ENCODE measurements at places on chromosomes 2 and 18.
A peak's percentile ranks its signal among the peaks of the same experiment; 100 is the strongest.

DNA sequence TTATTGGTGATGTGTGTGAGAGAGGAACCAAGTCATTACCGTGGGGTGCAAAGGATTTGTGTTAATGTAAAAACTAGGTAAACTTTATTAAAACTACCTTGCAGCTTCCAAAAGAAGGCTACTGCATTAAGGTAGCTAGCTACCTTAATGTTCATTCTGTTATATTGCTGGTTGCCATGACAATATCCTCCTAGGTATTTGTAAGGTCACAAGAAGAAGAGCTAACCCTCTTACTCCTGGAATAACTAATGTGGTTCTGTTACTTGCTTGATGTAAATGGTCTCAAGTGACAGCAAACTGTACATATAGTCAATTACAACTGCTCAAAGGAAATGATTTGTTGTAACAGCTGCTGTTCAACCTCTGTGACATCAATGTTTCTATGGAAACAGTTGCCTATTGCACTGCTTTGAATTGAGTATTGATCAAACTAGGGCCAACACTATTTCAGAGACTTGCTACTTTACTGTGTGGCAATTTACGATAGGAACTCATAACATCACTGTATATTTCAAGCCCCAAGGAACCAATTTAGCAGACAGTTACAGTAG is 319.8 kb upstream of the HNRNPA3 start:
- no peak for DNase-seq

- no peak for DNase-seq
Measured at GRCh38 chr2:4151521-4151920, 448.1 kb downstream of the DCDC2C start.

GRCh38 chr18:35514752-35515459 is 17.1 kb upstream of the INO80C start:
- no peak for DNase-seq

GRCh38 chr18:42675810-42676209 is 439.7 kb downstream of the RIT2 start:
- no peak for DNase-seq

GRCh38 chr2:176638167-176639015 is 369.1 kb downstream of the MTX2 start:
- DNase-seq = peak; percentile 70

- no peak for DNase-seq
Measured at GRCh38 chr2:164661349-164661748, 40.1 kb upstream of the GRB14 start.

DNA sequence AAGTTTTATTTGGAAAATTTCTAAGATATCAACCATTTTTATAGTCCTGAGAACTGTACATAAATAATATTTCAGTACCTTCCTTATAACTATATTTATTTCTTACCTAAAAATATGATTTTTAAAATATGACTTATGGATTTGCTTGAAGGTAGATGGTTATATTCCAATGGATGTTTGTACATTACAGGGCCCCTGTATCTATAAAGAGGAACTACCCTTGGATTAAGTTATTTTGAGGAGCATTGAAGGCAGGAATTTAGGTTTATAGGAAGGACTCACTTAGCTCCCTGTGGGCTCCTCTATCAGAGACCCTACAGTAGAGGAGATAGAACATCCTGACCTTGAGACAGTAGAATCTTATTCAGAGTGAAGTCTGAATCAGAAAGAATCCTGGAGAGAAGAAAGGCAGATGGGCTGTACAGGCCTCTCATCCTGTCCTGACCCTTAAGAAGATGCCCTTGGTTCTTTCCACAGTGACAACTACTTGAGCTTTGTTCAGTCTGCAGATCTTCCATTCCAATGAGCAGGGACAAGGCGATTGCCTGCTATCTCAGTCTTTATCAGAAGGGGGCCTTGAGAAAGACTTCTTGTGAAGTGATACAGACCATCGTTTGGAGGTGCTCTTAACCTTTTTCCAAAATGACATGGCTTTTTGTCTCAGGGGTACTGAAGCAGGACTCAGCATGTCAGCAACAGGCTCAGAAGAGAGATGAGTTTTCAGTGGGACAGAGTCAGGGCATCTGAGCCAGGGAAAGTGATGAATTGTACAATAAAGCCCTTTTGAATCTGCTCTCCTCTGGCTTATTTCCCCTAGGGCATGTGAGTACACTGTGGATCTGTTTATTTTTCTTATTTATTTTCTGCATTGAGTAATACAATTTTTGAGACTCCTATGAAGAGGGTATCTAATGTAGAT is 20.9 kb downstream of the OXER1 start:
- no peak for DNase-seq

DNA sequence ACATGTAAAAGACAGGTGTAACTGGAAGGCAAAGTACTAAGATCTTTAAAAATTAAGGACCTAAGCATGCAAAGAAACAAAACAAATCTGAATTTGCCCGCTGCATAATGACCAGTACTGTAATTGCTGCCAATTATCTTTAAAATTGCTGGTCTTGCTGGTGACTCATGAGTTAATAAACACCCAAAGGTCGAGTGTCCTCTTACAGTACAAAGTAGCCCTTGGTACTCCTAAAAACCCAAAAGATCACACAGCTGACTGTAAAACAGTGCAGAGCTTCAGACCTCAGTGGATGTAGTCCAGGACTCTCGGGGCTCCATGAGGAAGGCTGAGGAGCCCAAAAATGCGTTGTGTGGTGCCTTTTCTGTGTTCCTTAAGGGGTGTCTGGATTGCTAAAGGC is 308.7 kb downstream of the CNTNAP5 start:
- DNase-seq = no peak

DNA sequence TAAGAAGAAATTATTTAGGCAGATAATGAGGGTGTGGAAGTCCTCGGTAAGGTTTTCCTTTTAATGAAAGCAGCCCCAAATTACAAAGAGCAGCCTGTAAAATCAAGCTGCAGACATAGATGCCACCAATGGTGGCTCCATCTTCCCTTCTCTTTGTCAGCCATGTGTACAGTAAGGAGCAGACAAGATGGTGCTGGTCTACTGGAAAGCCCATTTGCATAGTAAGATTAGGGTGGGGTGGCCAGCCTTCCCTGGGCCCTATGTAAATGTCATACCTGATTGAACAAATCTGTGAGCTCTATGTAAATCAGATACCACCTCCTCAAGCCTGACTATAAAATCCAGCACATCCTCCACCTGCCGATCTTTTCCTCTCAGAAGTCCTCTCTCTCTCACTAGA is 154.4 kb upstream of the SERTAD2 start:
- no peak for DNase-seq

DNA sequence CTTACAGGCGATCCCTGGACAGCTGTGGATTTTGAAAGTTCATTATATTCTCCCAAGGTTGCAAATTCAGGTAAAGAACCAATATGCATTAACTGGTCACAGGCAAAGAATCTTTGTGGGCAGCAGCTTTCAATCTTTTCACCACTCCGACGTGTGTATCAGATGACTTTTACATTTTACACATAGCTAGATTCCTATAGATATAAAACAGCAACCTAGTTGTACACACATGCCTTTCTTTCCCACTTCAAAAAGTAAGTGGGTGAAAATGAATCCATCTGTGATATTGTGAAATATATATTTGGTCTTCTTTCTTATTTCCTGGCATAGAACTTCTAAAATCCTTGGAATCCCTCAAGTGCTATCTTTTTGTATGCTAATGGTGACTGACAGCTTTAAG is 72.5 kb downstream of the SCG2 start:
- DNase-seq = no peak

DNA sequence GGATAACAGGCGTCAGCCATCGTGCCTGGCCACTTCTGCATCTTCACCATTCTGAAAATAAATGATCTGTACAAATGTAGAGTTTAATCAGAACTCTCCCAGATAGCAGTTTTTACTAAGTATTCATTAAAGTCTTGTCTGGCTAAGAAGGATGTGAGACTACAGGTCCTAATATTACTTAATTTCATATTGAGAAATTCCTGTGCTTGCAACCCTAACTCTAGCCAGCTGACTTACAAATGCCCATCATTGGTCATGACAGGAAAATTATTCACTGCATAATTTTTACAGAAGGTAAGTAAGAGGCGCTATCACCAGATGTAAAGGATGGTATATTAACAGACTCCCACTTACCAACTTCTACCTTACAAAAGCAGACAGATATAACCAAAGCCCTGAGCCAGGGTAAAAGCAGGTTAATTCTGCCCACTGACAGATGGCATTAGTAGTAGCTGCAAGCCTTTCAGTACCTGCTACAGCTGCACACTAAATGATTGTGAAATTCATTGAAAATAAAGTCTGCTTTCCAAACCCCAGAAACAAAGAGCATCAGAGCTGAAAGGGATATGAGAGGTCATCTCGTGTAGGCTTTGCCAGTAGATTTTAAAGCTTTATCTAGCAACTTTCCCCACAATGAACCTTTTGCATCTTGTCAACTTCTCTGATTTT is 271.3 kb upstream of the STON1 start:
- no peak for DNase-seq

- DNase-seq = peak; percentile 5
Measured at GRCh38 chr2:98412751-98413458, 31.8 kb upstream of the INPP4A start.

DNA sequence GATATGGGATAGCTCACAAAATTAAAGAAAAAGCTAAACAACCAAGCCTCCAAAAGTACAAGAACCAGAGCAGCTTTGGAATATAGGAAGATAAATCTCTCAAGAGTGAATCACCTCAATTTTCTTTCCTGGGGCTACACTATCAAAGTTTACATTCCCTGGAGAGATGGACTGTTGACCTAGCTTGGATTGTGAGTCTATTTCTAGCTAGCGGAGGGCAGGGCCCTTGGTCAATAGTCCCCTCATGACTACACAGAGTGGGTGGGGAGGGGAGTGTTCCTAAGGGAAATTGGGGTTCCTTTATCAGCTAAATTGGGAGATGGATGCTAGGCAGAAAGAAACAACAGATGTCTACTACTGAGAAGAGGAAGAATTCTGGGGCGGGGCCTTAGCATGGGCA is 29.9 kb upstream of the EIF2AK3 start:
- DNase-seq = no peak

DNA sequence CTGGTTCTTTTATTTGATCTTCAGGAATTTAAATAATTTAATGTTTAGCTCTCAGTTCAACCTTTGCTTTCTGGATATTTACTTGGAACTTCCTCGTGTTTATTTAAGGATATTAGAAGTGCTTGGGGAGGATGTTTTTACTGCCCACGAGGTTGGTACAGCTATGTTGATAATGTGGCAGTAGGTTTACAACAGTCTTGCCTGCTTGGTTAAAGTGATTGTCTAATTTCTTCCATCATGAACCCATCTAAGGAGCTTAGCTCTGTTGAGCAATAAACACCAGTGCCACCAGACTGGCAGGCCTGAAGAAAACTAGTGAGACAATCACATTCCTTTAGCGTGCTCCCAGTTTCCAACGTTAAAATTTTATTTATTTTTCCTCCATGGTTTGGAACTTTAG is 94.5 kb downstream of the ICOS start:
- DNase-seq = no peak

- DNase-seq = no peak
Measured at GRCh38 chr2:1627628-1628381, 116.5 kb downstream of the PXDN start.

DNA sequence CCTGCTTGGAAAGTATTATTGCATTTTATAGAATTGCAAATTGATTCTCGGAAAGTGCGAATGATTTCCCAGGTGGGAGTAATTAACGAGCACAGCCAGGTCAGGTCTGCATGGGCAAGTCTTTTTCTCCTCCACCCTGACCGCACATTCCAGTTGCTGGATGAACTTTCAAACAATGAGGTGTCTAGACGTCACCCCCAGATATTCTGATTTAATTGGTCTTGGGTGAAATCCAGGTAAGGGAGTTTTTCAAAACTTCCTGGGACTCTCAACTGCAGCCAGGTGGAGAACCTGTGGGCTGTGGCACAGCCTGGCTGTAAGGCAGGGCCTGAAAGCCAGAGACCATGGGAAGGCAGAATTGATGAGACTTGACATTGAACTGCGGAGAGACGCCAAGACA is 15.9 kb upstream of the RNF152 start:
- no peak for DNase-seq

DNA sequence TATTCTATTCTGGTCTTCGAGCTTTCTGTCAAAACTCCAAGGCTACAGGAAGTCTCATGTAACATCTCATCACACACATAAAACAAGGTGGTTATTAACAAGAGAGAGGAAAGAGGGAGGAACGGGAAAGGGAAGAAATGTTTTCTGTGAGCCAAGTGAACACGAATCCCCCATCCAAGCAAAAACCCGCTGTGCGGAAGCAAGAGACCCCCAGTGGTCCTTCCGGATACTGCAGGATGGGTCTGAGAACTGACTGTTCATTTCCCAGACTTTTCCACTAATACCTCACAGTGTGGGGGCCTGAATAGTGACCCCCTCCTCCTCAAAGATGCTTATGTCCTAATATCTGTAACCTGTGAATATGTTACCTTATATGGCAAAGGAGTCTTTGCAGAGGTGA is 19.0 kb upstream of the DIPK1C start:
- DNase-seq = no peak

DNA sequence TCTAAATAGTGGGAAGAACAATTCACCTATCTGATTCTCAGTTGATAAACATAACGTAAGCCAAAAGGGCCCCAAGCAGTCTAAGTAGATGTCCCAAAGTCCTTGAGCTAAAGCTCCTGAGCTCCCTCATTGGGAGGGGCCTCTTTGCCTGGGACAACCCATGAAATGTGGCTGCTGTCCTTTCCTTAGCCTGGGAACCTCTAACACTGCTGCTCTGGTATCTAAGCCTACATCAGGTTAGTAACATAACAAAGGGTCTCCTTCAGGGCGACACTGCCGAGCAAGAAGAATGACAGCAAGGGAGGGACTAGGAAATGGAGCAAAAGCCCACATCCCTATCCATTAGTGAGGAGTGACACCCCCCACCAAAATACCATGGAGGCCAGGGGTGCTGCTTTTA is 98.3 kb downstream of the MAPRE2 start:
- no peak for DNase-seq

DNA sequence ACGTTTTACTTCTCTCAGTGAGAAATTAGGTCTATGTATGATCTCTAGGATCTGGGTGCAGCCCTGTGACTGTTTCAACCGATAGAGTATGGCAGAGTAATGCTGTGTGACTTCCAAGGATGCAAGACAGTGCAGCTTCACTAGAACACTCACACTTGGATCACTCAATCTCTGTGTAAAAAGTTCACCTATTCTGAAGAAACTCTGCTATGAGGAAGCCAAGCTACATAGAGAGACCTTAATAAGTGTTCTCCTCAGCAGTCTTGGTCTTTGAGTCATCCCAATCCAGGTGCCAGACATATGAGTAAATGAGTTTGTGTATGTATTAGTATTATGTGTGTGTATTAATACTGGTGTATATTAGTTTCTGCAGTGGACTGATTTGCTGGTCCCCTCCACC is 335.0 kb downstream of the NR4A2 start:
- DNase-seq = no peak

GRCh38 chr2:58514252-58514651 is 273.1 kb upstream of the FANCL start:
- no peak for DNase-seq

DNA sequence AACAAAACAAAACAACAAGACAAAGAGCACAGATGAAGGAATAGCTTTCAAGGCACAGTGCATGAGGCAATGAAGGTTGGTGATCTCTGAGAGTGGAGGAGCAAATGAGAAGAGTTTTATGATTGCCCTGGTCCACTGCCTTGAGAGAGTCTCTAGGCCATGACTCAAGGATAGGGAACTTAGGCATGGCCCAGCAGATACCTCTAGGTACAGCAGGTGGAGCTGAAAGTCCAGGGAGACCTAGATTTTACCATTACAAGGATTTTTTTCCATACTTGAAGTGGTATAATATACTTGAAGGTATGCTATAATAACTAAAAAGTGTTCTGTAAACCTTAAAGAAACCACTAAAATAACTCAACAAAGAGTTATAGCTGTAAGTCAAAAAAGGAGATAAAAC is 239.5 kb upstream of the KLHL29 start:
- no peak for DNase-seq
